Muscle of leg (tissue), 16 donors: ENCODE measurements at places on chromosomes 7 and 10. TPM values are rescaled to one million over a fixed set of nuclear protein-coding genes. Genes with fewer than 3 reads are reported as not detected.

- no peak overlapping the region for H3K27ac ChIP-seq
- H3K27me3 ChIP-seq = no peaks in the 10 kb centered on the region
- peak; percentile 48 for DNase-seq
- H3K4me1 ChIP-seq = peaks cover 49% of the 10 kb centered on the region
- H3K36me3 ChIP-seq = peaks cover 19% of the 10 kb centered on the region
Observed at GRCh38 chr7:75971961-75972763, 22.2 kb downstream of the TMEM120A start.

- no peaks in the 10 kb centered on the region for H3K4me1 ChIP-seq
- DNase-seq = no peak
- H3K36me3 ChIP-seq = no peaks in the 10 kb centered on the region
Observed at GRCh38 chr10:26612151-26612915, 85.2 kb upstream of the PDSS1 start.

CDNF gene
- 2.2 TPM for polyA plus RNA-seq

CAV1 gene
- polyA plus RNA-seq = 244 TPM

CBLL1 gene
- polyA plus RNA-seq = 14.0 TPM

PDLIM1 gene
- 66.6 TPM for polyA plus RNA-seq

- no peaks in the 10 kb centered on the region for H3K36me3 ChIP-seq
- H3K27ac ChIP-seq = peak overlapping the region; percentile 76
- H3K4me1 ChIP-seq = peaks cover 40% of the 10 kb centered on the region
- H3K27me3 ChIP-seq = no peaks in the 10 kb centered on the region
Observed at GRCh38 chr7:30142710-30143109, 7.9 kb downstream of the MTURN start.
